GM23338 (cell line): ENCODE measurements at places on chromosomes 12 and 14.
A peak's percentile ranks its signal among the peaks of the same experiment; 100 is the strongest.

- DNase-seq, result no peak
These were observed 17.5 kb downstream of the MTA1 start for GRCh38 chr14:105436891-105437722.

DNA sequence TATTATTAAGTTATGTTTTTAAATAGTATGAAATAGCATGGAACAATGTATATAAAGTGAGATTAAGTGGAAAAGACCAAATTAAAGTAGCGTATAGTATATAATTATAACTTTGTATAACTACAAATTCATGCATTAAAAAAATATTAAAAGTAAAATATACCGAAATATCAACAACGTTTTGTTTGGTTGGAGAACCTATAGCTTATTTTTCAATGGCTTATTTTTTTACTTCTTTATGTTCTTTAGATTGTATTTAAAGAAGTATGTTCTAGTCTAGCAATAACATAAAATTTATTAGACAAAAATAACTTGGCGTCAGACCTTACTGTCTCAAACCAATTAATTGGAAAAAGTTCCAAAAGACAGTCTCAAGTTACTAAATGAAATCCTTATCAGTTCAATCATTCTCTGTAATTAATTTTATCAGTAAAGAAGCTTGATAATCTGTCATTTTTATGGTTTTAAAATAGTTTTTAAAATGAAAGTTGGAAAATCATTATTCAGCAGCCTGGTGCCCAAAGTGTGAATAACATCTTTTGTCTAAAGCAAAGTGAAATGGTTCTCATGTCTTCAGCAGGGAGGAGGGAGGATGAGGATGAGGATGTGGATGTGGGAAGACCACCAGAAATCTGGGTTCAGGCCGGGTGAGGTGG, 46.7 kb downstream of the IRAK3 start:
- DNase-seq, result peak; percentile 25

- peak; percentile 81 for DNase-seq
These were observed 69.9 kb downstream of the TGFB3 start for GRCh38 chr14:75911883-75912282.

DNA sequence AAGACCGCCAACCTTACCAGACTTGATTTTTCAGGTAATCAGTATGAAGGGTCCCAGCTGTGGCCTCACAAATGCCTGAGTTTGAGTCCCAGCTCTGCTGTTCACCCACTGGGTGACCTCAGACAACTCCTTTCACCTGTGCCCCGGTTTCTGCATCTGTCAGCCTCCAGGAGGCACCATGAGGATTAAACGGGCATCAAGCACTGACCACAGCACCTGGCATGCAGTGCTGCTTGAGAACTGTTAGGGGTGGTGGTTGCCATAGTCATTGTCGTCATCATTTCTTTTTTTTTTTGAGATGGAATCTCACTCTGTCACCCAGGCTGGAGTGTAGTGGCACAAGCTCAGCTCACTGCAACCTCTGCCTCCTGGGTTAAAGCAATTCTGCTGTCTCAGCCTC, 57.9 kb downstream of the PHETA1 start:
- no peak for DNase-seq

- no peak for DNase-seq
These were observed 84.7 kb upstream of the PAWR start for GRCh38 chr12:79775355-79776027.

DNA sequence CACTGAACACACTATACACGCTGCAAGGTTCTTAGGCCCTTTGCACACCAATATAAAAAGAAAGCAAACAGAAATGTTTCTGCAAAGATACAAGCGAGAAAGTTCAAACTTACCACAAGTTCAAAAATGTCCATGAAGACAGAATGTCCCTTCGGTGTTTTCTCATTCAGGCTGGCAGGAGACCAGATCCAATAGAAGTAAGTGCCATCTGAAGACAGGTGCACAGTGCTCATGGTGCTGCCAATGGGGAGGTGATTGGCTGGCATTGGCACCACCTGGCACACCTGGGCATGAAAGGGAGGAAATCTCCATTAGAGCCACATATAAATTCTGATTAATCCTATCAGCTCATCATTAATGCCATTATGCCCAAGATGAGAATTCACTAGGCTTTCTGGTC, 76.3 kb downstream of the HECTD4 start:
- DNase-seq, result no peak
